ENCODE measurements at places on chromosomes 3 and 15.

GRCh38 chr3:150249779-150250470 lies 158.2 kb upstream of the TSC22D2 start:
- no peak for DNase-seq

- DNase-seq: no peak
Observed at GRCh38 chr15:85401108-85401774, 20.8 kb downstream of the AKAP13 start.

GRCh38 chr3:2446146-2446545 lies 347.5 kb downstream of the CNTN4 start:
- DNase-seq: peak; percentile 29

DNA sequence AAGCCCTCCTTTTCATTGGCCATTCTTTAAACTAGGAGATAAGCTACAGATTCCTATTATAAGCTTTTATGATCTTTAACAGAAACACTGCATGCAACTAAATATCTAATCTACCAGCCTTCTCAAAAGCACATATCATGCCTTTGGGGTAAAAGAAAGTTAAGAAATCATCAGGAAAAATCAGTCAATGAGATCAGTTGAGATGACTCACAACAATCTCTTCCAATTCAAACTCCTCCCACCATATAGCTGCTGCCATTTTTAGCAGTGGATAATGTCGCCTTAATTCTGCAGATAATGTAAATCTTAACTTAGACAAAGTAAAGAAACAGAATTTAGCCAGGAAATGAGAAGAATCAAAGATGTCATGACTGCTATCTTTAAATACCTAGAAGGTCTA lies 135.2 kb upstream of the BCL6 start:
- DNase-seq: no peak

DNA sequence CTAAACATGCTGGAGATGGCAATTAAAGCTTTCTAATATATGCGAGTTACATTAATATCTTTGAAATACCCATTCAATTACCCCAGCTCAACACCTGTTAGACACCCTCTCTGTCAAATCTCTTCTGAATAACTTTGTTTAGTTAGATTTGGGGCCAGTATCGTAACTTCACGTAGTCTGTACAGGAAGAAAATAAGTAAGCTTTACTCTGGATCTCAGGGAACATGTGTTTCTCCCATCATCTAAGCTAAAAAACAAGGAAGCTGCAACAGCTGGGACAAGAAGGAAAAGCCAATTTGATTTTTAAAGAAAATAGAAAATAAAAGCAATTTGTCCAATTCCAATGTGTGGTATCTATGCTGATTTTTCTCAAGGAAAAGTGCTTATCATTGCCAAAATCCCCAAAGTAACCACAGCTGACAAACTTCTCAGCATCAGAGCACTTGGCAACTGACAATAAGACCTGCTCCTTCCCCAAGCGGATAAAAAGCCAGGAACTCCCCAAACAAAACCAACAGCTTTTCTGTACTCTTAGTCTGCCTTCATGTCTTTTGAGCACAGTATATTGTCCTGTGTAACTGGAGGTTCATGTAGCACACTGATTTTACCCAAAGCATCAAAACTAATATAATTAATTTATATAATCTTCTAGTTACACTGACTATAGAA lies 279.1 kb downstream of the ZBTB20 start:
- DNase-seq: no peak

GRCh38 chr15:33089878-33090757 lies 104.4 kb downstream of the FMN1 start:
- no peak for DNase-seq

GRCh38 chr3:154224866-154225265 lies 99.4 kb downstream of the DHX36 start:
- DNase-seq: no peak

- no peak for DNase-seq
Observed at GRCh38 chr3:25911525-25912295, 121.8 kb downstream of the OXSM start.

- DNase-seq: no peak
Observed at GRCh38 chr3:186038360-186038759, 70.5 kb downstream of the ETV5 start.

DNA sequence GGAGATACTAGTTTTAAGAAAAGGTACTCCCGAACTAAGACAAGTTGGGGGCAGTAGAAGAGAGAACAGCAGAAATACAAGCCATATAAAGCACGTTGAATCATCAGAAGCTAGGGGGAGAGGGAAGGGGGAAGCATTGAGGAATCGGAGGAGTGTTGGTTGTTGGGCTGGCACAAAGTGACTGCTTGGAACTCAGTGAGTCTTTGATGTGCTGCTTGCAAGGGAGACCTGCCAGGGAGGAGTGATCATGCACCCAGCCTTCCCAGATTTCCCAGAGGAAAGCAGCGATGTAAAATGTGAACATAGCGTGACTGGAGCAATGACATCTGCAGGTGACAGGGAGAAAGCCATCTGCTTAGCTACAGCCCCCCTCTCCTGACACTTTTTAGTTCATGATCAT lies 192.4 kb upstream of the IL12A start:
- DNase-seq: no peak

GRCh38 chr3:105414841-105415240 lies 48.1 kb downstream of the ALCAM start:
- no peak for DNase-seq

GRCh38 chr3:157700405-157700804 lies 197.2 kb upstream of the VEPH1 start:
- DNase-seq: no peak

DNA sequence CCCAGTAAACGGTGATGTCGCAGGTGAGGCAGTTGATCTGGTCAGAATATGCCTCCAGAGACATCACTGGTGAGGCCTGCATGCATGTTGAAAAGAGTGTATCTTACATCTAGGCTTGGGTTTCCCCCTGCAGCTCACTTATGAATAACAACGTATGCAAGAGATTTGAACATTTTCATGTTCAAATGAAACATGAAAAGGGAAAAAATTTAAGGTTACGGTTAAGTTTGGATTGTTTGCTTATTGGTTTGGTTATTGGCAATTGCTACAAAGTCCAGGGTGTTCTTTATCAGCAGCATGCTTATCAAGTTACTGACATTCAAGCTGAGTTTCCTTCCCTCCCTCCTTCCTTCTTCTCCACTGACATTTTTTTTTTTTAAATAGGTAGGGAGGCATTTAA lies 123.2 kb downstream of the IGF1R start:
- DNase-seq: no peak

GRCh38 chr3:105691633-105692032 lies 177.2 kb downstream of the CBLB start:
- no peak for DNase-seq

DNA sequence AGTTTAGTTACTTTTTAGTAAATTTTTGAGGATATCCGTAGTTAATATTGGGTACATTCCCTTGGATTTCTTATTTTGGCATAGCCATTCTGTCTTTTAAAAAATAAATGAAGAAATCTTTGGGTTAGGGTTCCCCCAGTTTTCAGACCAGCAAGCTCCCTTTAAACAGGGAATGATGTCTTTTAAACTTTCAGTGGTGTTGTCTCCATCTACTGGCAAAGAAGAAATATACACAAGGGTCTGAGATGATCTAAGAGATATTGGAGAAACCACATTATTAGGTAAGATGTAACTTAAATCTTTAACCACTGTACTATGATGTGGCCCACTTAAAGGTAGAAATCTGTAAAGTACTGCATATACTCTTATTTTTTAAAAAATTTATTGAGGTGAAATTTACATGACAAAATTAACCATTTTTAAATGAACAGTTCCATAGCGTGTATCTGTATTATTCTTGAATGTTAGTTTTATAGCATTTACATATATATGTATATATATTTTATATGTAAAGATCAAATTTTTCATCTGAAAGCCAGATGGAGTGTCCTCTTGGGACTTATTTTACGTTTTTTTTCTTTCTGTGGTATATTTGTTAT lies 35.1 kb upstream of the EIF3J start:
- DNase-seq: peak; percentile 54

- peak; percentile 76 for DNase-seq
Observed at GRCh38 chr3:8443829-8444791, 57.5 kb upstream of the LMCD1 start.

DNA sequence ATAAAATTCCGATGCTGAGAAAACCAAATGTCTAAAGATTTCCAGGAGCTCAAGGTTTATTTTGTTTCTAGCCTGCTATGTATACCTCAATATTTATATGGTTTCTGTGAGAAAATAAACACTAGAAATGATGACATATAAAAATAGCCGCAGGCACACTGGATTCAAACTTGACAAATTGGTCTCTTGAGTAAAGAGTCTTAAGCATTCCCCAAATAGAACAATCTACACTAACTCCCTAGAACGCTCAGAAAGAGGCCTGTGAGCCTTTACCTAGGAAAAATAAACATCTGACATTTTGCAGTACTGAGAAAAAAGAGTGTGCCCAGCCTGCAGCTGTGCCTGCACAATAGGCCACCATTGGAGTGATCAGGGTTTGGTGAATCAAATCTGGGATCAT lies 75.2 kb downstream of the NEK10 start:
- DNase-seq: no peak

DNA sequence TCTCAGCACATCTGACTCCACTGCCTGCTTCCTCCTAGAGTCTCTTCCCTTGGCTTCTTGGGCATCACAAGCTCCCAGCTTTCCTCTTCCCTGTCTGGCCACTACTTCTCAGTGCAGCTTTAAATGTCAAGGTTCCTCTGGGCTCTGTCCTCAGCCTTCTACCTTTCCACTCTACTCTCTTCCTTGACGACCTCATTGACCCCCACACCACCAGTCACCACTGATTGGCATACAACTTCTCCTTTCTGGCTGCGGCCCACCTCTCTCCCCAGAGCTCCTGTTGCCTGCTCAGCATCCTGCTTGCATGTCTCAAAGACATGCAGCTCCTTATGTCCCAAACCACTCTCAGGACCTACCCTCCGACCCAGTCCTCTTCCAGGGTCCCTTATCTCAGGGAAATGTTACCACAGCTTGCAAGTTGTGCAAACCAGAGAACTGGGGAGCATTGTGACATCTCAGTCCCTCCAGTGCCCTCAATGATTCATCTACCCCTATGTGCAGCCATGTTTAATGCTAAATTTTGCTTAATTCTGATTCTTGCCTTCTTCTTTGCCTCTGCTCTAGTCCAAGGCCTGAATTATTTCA lies 49.9 kb downstream of the TRPM1 start:
- no peak for DNase-seq

- DNase-seq: no peak
Observed at GRCh38 chr3:25747033-25747432, 36.2 kb downstream of the NGLY1 start.

GRCh38 chr3:172659246-172660002 lies 51.4 kb downstream of the NCEH1 start:
- DNase-seq: no peak

GRCh38 chr3:51642462-51642861 lies 28.6 kb upstream of the TEX264 start:
- no peak for DNase-seq

- DNase-seq: no peak
Observed at GRCh38 chr15:76829939-76830338, 75.2 kb downstream of the SCAPER start.

DNA sequence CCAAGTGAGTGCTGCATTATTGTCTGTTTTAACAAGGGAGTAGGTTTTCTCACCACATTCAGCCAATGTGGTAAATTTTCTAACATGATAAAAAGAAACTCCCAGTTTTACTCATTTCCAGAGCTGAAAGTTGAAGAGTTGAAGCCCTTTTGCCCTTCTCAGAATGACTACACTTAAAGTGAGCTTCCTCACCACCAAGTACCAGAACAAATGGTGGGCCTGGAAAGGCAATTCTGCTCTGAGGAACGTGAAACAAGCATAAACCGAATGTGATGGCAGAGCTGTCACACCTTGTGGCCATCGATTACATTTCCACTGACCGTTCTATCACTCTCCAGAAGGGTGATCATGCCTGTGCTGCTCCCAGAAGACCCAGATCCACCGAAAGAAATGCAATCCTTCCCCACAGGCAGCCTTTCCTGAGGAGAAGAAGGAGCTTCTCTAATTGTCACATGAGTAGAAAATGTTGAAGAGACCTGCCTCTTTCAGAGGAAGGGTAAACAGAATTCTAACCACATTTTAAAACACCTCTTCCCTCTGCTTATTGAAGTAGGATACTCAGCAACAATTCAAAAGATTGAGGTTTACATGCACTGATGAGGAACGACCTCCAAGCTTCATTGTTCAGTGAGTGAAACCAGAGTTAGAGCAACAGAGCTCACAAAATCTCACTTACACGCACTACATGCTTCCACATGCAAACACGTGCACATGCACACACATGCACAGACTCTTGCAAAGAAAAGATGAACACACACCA lies 21.4 kb upstream of the CCR9 start:
- DNase-seq: no peak

- no peak for DNase-seq
Observed at GRCh38 chr3:34107669-34108068, 309.2 kb downstream of the PDCD6IP start.

DNA sequence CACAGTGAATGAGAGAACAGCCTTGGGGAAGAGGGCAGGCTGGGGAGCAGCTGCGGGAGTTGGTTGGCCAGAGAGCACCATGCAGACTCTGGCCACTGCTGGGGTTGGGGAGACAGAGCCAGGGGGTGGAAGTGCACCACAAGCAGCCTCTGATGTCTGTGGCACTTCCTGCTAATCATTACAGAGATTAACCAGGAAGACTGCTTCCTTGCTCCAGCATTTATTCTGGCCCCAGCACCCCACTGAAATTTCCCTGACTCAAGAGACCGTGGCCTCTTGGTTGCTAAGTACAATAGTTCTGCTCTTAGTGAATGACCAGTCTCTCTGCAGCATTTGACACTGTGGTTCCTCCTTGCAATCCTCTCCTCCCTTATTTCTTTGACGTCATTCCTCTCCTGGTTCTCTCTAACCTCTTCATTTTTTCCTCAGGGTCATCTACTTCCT lies 266.2 kb upstream of the ROPN1 start:
- peak; percentile 65 for DNase-seq

- DNase-seq: no peak
Observed at GRCh38 chr15:87706001-87706400, 550.5 kb downstream of the NTRK3 start.

DNA sequence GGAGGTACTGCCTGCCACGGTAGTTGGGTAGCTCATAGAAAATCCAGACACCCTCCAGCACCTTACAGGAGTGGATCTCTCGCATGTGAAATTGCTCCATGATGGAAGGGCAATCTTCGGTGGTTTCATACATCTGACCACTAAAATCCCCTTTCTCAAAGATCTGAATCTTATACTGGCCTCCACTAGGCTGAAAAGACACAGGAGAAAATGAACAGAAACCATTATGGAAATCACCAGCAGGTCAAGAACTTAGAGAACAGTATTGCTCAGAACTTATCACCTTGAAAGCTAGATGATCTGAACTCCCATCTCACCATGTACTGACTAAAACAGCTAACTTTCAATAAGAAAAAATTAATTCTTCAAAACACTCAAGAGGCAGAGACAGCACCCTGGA lies 5.4 kb downstream of the CRYGS start:
- no peak for DNase-seq

GRCh38 chr3:51538115-51538458 lies 432 bp upstream of the RAD54L2 start:
- no peak for DNase-seq

GRCh38 chr3:138845181-138845601 lies 10.5 kb upstream of the PIK3CB start:
- no peak for DNase-seq

GRCh38 chr3:31439890-31440750 lies 92.6 kb upstream of the STT3B start:
- DNase-seq: no peak
